ENCODE measurements at places on chromosomes 5 and 9.
A peak's percentile ranks its signal among the peaks of the same experiment; 100 is the strongest.

GRCh38 chr5:57653636-57654290 lies 171.2 kb upstream of the ACTBL2 start:
- no peak for DNase-seq

GRCh38 chr5:133341296-133341695 lies 271.0 kb downstream of the FSTL4 start:
- no peak for DNase-seq

- DNase-seq = no peak
These were observed 2.7 kb upstream of the GBGT1 start for GRCh38 chr9:133166392-133166791.

DNA sequence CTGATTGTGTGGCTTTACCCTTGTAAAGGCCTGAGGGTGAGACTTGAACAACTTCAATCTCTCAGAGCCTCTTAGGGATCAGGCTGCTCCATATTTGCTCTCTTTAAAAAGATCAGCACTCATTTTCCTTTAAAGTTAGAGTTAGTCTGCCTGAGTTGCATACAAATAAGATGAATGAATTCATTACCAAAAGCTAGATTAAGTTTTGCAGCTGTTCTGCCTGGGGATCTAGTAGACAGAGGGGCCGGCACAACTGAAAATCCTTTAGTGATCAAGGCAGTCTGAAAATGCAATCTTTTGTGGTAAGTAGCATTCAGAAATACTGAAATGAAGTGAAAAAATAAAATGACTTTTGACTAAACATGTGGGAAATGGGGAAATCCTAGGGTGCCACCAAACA lies 264.0 kb downstream of the MAN2A1 start:
- no peak for DNase-seq

DNA sequence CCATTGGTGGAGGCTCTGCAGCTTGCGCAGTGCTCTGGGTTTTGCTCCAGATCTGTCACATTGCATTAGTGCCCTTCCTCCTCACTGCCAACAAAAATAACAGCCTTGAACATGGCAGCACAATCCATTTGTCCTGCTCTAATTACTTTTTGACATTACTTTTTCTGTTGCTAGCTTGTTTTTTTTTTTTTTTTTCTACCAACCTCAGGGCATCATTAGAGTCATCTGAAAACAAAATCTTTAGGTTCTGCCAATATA lies 117.5 kb upstream of the NR5A1 start:
- no peak for DNase-seq

DNA sequence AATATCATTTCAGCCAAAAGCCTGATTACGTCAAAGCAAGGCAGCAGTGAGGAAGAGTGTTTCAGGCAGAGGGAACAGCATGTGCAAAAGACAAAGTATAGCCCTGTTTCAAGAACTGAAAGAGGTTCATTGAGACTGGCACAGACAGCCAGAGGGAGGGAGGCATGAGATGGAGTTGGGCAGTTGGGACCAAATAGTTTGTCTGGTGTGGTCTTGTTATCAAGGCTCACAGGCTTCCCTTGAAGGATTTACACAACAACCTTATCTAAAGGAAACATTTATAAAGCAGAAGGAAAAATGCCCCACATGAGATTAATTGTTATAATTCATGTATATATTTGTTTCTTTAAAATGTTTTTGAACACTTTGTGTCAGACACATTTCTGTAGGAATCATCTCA lies 253.3 kb downstream of the DMAC1 start:
- DNase-seq = no peak

DNA sequence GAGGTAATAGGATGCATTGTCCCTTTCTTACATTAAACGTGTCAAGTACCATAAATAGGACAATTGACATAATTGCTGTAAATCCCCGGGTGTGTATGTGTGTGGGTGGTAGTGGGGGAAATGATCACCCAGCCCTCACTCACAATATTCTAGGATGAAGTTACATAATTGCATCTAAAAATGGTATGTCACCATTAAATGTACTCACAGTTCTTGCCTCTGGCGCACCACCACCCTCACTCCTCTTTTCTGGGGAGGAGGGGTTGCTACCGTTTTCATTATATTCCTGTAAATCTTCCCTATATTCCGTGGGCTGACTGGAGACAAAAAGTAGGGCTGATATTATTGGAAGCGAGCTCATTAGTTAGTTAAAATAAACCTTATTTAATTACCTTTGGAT lies 563.8 kb downstream of the TLR4 start:
- DNase-seq = no peak

DNA sequence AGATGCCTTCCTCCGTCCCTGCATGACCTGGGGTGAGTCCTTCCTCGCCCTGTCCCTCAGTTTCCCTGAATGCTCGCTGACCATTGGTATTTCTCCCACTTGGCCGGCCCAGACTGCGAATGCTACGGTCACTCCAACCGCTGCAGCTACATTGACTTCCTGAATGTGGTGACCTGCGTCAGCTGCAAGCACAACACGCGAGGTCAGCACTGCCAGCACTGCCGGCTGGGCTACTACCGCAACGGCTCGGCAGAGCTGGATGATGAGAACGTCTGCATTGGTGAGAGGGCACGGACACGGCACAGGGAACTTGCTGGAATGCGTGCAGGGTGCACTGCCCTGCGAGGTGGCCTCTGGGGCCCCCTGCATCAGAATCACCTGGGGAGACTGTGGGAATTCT lies 77.1 kb downstream of the NTNG2 start:
- DNase-seq = no peak

- no peak for DNase-seq
These were observed 20.7 kb upstream of the C5orf47 start for GRCh38 chr5:173968154-173968797.

- no peak for DNase-seq
These were observed 159.9 kb downstream of the CSNK1G3 start for GRCh38 chr5:123671711-123672456.

- no peak for DNase-seq
These were observed 368.3 kb upstream of the SPATA31A5 start for GRCh38 chr9:60545878-60546385.

GRCh38 chr5:96919754-96920197 lies 16.1 kb upstream of the LNPEP start:
- no peak for DNase-seq

DNA sequence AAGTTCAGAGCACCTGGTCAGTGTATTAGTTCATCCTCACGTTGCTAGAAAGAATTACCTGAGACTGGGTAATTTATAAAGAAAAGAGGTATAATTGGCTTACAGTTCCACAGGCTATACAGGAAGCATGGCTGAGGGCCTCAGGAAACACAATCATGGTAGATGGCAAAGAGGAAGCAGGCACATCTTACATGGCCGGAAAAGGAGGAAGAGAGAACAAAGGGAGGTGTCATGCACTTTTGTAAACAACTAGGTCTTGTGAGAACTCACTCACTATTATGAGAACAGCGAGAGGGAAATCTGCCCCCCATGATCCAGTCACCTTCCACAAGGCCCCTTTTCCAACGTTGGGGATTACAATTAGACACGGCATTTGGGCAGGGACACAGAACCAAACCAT lies 28.8 kb upstream of the CAVIN4 start:
- no peak for DNase-seq

- no peak for DNase-seq
These were observed 20.4 kb upstream of the UBAP1 start for GRCh38 chr9:34158362-34158869.

DNA sequence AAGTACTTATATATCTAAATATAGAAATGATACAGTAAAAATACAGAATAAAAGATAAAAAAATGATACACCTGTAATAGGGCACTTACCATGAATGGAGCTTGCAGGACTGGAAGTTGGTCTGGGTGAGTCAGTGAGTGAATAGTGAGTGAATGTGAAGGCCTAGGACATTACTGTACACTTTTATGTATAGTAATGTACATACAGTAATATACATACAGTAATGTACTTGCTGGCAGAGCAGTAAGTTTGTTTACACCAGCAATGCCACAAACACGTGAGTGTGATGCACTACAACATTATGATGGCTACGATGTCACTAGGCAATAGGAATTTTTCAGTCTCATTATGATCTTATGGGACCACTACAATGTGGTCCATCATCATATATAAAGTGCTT lies 34.2 kb downstream of the SUSD1 start:
- DNase-seq = no peak

DNA sequence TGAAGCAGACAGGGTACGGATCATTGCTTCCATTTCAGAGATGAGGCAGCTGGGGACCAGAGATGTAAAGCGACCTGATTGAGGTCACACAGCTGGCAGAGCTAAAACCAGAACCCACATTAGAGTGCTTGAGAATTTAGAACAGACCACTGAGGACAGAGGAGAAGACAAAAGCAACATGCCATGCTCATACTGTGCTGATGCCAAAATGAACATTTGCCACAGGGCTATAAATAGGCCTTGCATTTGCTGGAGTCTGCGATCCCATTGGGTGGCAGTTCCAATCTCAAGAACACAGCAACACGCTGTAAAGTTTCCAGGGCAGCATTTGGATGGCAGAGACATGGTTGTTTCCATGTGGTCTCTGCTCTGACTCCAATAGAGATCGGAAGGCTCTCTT lies 222.4 kb upstream of the TBC1D2 start:
- DNase-seq = no peak

GRCh38 chr5:112779531-112779930 lies 41.8 kb downstream of the APC start:
- DNase-seq = no peak

DNA sequence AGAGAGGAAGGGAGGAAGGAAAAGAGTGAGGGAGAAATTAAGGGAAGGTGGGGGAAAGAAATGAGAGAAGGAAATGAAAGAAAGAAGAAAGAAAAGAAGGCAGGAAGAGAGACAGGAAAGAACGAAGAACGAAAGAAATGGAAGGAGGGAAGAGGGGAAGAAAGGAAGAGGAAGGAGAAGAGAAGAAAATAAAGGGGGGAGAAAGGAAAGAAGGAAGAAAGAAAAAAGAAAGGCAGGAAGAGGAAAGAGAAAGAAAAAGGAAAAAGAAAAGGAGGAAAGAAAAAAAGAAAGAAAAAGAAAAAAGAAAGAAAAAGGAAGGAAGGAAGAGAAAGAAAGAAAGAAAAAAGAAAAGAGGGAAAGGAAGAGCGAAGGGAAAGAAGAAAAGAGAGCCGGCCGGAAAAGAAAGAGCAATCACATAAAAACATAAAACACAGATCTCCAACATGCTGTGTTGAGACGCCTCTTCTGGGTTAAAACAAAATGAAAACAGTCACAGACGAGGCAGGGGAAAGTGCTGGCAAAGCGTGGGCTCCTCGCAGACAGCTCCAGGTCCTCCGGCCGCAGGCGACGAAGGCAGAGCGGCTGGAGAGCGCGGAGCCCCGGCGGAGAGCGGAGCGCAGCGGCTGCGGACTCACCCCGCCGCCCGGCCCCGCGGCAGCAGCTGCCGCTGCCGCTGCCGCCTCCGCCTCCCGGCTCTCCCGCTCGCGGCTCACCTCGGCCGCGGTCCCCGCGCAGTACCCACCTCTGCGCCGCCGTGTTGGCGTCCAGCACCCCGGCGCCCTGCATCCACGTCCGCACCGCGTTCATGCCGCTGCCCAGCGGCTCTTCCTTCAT lies 896 bp downstream of the EBF1 start:
- peak; percentile 31 for DNase-seq

DNA sequence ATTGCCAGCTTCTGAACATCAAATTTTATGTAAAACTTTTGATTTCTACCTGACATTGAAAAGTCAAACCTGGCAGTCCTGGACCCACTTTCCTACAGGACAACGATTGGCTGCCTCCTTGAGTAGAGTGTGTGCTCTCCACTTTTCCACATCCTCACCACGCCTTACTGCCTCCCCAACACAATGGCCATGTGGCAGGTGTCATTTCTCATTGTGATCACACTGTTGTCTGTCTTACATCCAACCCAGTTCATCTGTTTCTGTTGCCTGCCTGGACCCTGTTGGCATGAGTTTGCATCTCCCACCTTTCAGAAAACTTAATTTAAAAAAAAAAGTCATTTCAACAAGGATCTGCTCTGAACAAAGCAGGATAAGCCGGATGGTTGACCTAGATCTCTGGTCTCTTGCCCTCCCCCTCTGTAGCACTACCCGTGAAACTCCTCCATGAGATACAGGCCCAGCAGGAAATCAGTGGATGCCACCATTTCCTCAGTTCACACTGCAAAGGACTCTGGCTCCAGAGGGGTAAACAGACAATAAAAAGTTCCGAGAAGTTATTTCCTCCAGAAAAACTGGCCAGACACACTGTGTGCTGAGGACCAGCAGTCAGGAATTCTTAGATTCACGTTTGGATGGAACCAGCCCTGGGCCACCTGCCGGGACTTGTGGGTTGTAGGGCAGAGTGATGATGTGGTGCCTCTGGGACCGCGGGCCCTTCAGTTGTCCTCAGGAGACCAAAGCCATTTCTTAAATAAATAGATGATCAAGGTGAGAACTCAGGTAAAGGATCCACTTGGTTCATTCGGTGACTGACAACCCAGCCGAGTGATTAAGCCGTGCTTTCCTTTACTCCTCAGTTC lies 48.6 kb downstream of the AMBP start:
- no peak for DNase-seq

DNA sequence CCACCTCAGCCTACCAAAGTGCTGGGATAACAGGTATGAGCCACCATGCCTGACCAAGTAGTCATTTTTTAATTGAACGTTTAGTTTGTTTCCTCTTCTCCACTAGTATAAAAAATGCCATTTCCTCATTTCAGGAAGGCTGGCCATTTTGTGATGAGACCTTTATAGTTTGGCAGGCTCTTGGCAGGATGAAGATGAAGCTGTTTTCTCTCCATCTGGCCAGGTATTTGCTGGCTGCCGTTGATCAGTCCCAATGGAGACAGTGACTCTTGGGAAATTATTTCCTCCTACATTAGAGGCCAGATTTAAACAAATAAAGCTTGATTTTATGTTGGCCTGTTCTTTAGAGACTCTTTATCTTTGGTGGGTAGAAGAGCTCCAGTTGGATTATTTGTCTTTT lies 199.0 kb downstream of the ARHGAP26 start:
- DNase-seq = no peak

DNA sequence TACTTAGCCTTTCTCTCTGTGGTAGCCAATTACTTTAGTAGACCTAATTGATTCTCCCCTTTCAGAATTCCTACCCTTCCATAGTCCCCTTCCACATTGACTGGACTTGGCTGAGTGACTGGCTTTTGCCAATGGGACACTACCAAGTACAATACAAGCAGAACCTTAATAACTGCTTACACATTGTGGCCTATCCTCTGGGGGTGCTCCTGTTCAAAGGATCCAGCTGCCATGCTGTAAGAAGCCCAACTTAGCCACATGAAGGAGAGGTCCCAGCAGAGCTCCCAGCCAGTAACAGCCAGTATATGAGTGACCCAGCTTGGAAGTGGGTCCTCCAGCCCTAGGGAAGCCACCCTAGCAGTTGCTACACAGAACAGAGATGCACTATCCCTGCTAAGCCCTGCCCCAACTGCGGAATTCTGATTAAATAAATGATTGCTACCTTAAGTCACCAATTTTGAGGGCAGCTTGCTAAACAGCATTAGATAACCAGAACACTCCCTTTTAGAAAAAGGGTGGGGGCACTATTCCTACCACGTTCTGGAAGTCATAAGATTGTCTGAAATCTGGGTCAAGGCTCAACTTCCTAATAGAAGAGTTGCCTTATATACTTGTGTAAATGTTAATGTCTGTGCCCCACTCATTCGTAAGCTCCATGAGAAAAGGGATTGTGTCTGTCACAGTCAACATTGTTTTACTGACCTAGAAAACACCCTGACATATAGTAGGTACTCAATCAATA lies 11.1 kb upstream of the APTX start:
- no peak for DNase-seq
